Astrocyte (in vitro differentiated cells and primary cell): ENCODE measurements at places on chromosomes 7 and 10. TPM values are rescaled to one million over a fixed set of nuclear protein-coding genes. Genes with fewer than 3 reads are reported as not detected.

DNA sequence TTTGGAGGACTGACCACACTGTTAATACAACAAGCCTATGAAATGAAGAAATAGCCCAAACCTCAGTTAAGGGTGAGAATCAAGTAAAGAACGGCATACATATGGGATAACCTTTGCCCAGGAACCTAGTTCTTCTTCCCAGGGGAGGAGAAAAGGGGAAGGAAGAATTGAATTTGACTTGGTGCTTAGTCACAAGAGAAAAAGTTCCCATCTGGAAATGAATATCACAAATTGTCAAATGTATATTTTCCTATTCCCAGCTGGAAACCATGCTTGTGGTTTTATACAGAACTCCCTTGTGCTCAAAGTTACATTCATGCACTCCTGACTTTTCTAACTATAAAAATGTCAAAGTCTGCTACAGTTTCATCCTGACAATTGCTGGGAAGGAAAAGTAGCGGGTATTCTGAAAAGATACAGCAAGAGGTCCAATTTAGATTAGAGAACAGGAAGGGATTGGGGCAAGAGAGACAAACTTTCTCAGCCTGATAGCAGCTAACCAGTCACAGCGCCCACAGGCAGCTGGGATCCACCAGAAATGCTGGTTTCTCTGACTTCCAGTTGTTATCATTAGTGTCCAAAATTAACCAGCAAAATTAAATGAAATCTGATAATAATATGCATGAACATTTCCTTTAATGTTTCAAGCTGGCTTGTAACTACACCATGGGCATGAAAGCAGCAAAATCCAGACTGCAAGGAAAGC, 18.6 kb upstream of the GSAP start:
- no peak for DNase-seq

- no peak for DNase-seq
Measured at GRCh38 chr7:30237271-30237695, 47.1 kb upstream of the ZNRF2 start.

DNA sequence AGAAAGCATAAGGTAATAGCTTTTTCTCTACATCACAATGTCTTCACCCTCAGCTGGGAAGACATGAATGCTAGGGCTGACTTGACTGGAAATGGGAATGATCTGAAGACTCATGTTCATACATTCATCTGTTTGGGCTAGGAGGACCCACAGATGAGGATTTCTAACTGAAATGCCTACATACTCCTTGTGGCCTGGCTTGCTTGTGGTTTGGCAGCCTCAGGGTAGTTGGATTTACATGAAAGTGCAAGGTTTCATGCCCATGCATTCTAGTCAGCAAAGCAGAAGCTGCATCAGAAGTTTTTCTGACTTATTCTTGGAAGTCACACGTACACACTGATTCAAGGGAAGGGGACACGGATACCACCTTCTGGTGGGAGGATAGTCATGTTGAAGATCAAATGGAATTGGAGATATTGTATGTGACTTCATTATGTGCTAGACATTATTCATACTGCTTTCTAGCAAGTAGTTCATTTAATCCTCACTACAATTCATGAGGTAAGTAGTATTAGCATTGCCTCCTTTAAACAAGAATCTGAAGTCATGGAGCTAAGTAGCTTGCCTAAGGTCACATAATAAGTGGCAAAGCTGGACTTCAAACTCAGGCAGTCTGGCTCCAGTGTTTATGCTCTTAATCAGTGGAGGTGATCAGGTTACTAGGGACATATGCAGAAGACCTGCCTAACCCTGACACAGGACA, 957.0 kb downstream of the LRMDA start:
- peak; percentile 83 for DNase-seq

DNA sequence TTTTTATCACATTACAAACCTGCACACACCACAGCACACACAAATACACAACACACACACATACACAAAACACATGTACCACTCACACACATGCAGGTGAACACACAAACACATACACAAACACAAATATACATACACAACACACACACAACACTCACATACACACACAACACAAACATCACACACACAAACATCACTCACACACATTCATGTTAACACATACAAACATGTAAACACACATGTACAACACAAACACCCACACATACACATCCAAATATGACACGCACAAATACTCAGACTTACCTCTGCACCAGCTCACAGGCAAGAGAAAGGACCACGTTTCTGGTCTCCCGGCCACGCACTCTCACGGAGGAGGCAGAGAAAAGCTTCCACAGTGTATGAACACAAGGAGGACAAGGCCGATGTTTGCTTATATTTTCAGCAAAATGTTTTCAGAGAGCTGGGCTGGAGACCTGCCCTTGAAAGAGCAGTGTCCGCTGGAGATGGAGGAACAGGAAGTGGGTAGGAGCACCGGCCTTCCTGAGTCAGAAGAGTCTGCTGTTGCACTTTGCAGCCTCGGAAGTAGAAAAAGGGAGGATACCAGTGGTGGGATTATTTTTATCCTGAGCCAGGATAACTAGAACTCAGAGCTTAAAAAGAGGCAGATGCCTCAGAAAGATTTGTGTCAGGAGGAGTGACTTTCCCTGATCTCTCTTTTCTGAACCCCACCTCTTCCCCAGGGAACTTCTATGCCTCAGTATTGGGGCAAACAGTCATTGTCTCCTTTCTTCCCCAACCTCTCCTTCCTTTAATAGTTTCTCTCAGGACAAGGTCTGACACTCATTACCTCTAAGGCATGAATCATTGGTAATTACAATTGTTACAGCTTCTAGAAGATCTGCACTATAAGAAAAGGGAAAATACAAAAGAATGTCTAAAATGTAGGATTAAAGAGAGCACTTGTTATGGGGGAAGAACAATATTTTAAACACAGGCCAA, at the start of gene GIMAP6:
Gene GIMAP6, minus strand, starts transcription at position 520 of the 999 bp plus-strand sequence. CDS start 2,243 bp downstream, outside the sequence.
- DNase-seq: no peak

GRCh38 chr7:116702046-116702785, 30.2 kb downstream of the MET start:
- peak; percentile 80 for DNase-seq

GRCh38 chr10:117819304-117819703, 227.4 kb downstream of the RAB11FIP2 start:
- DNase-seq: no peak

Gene CCL24
- not detected in 2 replicates for total RNA-seq

Gene LIPM
- not detected in 2 replicates for total RNA-seq

Gene ZNF277
- total RNA-seq: 22.9 and 23.0 TPM in 2 replicates

Gene MOSPD3
- 18.8 and 20.2 TPM in 2 replicates for total RNA-seq
